CD4-positive, alpha-beta T cell treated with Interleukin-6 at 100 ng/mL for 8 hours (primary cell): ENCODE measurements at places on chromosomes 2 and 18.

DNA sequence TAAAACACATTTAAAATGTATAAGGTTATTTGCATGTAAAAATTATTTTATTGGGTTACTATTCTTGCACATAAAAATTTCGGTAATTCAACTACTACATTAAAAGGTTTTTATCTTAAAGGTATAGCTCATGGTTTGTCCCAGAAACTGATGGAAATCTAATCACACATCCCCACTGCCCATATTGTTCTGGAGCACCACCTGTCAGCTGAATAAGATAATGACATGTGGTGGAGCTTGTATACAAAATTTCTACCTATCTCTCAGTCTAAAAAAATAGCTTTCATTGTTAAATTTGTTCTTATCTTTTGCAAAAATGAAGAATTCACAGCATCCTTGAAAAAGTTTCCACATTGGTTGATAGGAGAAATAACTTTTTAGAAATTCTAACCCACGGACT, 18.3 kb downstream of the ERBB4 start:
- no peak for DNase-seq

- no peak for DNase-seq
Observed at GRCh38 chr2:31558401-31559295, 22.1 kb downstream of the SRD5A2 start.

DNA sequence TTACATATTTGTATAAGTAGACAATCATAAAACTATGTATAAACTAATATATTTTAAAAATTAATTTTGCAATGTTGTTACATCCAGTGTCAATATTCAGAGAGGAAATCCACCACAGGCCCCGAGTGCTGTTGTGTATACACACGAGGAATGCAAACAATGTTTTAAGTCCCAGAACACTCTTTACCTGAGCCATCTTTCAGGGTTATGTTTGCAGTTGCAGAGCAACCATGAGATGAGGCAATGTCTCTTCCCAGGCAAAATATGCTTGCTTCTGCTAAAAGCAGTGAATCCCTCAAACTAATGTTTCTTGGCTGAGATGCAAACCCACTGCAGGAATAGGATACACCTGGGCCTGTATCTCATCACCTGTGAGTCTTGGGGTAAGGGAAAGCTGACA, 91.3 kb downstream of the ASXL2 start:
- no peak for DNase-seq

DNA sequence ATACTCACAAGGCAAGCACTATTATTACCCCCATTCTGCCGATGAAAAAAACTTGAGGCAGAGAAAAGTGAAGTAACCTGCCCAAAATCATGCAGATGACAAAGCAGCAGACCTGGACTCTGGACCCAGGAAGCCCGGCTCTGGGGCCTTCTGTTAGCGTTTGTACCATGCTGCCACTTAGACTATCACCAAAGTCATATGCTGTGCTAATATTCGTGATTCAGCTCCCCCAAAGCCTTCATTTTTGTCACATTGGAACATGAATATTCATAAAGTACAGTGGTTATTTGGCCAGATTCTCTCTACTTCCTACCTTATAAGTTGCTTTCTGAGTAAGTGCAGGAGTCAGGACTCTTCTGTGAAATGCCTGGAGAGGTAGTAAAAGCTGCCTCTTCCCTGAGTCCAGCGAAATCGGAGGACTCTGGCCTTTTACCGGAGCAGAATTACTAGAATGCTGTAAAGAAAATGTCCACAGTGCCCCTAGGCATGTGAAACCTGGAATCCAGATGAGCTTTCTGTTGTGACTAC, 86.7 kb downstream of the FTCDNL1 start:
- DNase-seq, result no peak

GRCh38 chr18:49911427-49911826, 98.1 kb upstream of the ACAA2 start:
- no peak for DNase-seq

DNA sequence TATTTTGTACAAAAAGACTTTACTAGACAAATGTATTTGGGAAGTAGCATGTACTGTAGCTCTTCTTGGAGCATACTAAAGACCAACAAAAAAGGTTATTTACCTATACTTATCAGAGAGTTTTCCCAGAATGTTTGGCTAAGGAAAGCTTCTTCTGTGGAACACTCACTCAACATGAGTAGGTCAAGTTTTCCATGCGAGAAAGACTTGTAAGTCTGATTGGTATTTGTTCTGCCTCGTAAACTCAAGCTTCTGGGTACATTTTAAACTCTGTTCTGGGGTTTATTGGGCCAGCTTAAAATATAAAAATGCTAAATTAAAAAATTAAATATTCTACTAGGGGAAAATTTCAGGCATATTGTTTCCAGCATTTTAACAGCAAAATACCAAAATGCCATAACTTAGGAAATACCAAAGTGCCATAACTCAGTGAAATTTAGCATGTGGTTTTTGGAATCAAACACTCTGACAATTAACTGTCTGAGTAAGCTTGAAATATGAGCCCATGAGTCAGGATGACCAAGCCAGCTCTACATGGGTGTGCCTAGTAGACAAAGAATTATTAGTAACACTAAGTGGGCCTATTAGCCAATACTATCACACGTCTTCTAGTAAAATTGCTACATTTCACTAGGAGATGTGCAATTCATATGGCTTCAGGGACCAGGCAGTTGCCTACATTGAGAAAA, 47.3 kb upstream of the SERPINE2 start:
- DNase-seq, result no peak

DNA sequence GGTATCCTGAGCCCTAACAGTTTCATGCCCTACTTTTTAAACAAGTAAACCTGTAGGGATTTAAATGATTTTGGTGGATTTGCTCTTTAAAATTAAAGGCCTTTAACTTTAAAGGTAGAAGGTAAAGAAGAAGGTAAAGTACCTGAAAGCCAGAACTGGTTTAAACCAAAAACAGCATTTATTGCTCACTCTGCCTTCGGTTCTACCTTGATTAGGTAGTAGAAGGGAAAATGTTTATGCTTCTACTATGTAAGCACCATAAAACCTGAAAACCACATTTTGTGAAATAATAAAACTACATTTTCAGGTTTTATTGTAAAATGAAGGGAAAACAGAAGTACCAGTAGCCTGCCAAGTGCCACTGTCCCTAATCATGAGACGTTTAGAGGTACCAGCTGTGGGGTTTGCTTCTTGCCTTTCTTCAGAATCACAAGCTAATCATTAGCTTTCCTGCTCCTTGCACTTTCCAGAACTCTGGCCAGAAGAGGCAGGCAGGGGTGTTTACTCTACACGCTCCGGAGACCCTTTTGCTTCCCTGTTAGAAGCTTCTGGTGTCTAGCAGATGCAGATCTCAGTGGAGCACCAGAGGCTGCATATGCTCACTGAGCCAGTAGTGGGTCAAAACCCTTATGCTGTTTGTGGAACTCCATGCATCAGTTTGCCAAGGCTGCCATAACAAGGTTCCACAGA, 33.3 kb downstream of the RPIA start:
- no peak for DNase-seq

DNA sequence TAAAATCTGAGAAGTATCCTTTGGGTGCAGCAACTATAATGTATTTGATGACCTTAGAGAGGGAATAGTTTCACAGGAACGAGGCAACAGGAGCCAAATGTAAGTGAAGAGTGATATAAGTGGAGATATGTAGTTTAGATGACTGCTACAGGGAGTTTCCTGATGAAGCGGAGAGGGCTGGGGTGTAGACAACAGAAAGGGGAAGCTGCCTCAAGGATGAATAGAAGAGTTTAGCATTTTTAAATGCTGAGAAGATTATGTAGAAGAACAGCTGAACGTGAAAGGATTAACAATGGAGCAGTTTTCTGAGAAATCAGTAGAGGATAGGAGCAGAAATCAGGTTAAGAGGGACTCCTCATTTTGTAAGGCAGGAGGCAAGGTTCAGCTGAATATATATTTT, 133.3 kb downstream of the LCLAT1 start:
- no peak for DNase-seq

GRCh38 chr2:7867867-7868266, 814.0 kb upstream of the ID2 start:
- peak; percentile 13 for DNase-seq

DNA sequence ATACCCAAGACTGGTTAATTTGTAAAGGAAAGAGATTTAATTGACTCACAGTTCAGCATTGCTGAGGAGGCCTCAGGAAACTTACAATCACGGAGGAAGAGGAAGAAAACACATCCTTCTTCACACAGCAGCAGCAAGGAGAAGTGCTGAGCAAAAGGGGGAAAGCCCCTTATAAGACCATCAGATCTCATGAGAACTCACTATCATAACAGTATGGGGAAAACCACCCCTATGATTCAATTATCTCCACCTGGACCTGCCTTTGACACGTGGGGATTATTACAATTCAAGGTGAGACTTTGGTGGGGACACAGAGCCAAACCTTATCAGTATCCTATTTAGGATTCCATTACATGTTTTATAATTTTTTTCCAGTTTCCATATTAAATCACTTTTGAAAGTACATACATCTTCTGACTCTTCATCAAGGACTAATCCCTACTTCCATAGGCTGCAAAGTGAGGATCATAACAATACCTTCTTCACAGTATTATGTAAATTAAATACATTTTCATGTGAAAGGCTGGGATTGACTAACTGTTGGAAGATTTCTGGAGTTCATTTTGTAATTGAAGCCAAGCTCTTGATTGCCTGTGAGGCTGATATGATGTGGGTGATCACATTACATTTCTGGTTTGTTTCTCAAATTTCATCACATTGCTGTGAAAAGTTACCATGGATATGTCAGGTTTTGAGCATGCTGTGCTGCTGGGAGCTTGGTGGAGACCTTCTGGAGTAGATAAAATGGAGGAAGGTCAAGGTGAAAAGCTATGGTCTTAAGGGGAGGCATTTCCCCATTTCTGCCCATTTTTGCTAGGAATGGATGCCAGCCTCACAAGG, 31.7 kb upstream of the CERS6 start:
- DNase-seq, result no peak

DNA sequence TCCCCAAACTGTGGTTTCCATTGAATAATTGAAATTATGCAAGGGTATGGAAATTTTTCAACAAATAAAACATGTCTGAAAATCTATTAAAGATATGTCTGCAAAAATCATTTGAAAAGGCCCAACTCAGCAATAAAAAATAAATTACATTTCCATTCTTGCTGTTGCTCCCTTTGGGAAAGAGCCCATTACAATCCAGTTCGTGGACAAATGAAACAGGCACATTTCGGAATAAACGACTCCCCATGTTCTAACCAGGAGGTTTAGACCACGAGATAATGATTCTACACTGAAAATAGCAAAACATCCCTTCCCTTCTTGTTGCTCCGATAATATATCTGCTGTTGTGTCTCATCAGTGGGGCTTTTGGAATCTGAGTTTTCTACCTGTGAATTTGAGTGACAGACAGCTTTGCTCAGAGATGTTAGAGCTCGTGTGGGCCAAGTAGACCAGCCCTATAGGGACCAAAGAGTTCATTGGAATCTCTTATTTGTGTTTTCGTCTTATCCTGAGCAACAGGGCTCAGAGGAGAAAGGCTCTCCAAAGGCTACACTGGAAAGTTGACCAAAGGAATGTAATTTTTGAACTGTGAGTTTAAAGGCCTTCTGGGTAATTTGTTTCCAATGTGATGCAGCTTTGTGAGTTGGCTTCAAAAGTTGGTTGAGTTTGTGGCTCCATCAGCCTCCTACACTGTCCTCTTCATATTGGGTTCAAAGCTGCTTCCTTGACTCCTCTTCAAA, 119.5 kb downstream of the ACTR3 start:
- DNase-seq, result no peak

DNA sequence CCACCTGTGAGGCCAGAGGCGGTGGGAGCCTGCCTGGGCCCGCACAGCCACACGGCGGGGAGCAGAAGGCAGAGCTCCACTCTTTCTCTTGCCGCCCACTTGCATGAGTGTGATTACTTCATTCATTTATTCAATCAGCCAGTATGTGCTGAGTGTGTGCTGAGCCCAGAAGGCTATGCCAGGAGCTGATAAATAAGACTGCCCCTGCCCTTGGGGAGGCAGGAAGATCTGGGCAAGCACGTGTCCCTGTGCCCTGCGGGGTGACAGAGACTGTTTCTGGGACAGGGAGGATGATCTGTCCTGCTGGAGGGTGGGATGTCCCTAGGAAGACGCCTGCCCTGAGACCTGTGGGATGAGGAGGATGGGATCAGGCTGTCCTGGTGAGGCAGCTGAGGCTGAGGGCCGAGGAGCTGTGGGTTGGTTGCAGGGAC, 250.8 kb downstream of the DYSF start:
- DNase-seq, result no peak

DNA sequence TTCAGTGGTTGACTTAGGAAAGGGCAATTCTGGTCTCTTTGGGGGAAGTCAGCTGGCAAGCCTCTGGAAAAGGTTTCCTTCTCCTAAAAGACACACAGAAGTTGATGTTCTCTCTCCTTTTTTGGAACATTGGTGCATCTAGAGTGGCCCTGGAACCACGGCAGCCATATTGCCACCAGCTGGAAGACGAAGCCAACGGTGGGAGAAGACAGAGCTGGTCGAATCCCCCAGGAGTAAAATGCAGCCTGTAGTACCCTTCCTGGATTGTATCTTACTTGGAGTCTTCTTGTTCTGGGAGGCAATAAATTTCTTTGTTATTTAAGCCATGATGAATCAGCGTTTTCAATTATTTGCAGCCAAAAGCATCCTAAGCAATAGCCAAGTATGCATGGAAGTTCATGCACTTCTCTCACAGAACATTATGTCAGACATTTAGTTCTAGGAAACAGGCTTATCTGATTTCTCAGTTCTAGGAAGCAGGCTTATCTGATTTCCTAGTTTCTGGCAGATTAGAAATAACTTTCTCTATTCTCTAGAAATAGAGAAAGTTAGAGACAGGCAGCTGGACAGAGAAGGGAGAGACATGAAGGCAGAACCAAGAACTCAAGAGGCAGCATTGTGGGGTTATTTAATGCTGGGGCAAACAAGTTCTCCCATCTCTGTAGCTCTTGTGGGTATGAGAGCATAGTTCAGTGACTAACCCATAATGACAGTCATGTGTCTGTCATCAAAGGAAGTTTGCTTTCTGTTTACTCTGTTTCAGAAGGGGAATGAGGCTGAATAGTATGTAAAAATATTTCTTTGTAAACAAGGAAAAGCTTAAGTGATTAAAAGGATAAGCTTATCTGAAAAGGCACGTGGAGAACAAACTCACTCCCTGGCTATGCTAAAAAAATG, 40.5 kb upstream of the NABP1 start:
- peak; percentile 50 for DNase-seq

DNA sequence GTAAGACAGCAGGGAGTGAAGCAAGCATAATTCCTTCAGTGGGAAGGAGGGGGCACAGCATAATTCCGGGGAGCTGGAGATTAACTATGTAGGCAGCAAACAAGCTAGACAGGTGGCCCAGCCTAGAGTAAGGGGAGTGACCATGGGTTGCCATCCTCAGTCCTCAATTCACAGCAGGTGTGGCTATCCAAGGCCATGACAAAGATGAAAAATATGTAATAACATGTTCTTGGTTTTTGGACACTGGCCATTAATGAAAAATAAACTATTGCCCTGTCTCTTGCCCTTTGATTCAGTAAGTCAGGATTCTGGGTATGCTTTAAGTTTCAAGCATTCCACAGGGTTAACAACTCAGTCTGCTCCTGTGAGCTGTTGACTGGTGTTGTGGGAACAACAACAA, 65.0 kb downstream of the CYP1B1 start:
- DNase-seq, result no peak
